ENCODE measurements at places on chromosomes 5 and 9.

DNA sequence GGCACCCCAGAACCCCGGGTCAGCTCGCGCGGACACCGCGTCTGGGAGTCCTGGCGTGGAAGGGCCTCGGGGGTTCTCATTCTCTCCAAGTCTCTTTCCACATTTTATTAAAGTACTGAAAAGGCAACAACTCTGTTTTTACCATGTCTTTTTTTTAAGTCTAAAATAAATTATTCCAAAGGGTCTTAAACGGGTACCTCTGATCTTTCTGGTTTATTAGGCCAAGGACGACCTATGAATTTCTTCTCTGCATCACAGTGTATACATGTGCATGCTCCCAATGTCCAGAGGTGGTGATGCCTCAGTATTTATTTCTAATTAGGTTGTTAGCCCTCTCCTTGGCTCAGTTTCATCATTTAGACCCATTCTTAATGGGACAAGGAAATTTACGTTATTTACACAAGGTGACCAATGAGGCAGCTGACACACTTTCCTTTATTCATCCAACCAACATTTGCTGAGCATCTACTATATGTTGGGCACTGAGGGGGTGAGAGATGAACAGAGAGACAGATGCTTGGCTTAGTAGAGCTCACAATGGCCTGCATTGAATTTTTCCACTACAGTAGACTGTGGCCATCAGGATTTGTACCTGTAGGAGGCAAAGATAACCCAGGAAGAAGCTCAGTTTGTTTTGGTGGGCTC, 7.6 kb upstream of the OTP start:
- DNase-seq = no peak

DNA sequence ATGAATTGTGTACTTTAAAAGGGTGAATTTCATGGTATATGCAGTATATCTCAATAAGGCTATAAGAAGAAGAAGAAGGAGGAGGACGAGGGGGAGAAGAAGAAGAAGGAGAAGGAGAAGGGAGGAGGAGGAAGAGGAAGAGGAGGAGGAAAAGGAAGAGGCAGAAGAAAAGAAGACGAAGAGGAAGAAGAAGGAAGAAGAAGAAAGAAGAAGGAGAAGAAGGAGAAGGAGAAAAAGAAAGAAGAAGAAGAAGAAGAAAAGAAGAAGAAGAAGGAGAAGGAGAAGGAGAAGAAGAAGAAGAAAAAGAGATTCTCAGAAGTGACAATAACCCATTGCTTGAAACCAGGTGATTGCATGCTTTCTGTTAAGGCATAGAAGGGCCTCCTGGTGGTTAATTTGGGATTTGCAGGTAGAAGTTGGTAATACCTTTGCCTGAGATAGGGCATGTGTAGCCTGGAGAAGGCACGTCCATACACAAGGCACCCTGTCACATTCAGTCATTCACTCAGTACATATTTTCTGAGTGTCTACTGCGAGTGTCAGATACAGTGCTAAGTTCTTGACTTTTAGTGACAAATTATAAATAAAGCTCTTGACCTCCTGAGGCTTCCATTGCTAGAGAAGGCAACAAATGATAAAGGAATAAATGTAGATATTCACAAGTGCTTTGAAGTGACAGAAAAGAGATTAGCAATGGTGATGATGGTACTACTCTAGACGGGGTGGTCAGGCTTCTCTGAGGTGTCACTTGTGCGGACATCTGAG, 231.3 kb downstream of the NPR3 start:
- DNase-seq = no peak

DNA sequence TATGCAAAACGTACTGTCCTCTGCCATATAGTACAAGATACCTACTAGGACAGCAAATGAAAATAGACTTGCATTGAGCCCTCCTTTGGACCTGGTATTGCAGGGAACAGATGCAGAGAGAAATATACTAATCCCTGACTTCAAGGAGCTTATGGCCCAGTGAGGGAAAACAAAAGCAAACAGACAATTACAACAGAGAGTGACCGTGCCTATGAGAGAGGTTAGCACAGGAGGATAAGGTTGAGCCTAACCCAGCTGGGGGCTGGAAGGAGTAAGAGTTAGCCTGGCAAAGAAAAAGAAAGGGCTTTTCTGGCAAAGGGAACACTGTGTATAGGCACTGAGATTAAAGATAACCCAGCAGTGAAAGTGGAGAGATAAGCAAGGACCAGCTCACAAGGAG, 5.5 kb downstream of the CDC26 start:
- no peak for DNase-seq

DNA sequence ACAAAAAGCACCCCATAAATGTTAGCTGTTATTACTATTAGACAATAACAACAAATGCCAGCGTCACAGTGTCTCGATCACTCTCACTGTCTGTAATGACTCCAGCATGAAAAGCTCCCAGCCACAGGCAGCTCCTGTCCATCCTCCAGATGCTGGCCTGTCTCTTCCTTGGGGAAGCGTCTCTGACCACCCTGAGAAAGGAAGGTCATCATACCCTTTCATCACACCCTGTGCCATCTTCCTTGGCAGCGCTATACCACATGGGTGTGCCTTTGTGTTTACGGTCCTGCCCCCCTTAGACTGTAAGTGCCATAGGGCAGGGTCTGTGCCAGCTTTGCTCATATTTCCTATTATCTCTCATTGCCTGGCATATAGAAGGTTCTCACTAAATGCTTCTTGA, 90.6 kb downstream of the PRRT1B start:
- DNase-seq = no peak

DNA sequence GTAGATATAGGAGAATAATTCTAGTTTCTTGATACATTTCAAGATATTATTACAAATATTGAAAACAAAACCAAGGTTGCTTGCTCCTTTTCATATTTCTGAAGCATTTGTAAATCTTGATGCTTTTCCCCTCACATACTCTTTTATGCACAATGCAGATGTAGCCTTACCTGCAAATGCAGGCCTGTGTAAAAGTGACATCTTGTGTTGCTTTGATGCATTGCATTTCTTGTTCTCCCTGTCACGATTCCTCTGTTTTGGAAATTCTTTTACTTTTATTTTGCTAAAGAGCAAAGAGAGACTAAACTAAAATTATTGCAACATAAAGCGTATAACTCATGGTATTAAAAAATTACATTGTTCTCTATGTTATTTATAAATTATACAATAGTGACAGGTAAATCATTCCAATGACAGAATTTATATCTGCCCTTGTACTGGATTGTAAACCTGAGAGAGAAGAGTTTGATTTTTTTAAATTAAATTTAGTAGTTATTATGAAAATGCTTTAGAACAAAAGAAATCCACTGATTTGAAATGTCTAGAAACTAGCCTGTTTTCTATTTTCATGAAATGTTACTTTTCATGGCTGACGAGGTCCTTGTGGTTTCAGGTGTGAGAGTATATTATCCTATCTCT, 970.0 kb downstream of the MAT2B start:
- no peak for DNase-seq

DNA sequence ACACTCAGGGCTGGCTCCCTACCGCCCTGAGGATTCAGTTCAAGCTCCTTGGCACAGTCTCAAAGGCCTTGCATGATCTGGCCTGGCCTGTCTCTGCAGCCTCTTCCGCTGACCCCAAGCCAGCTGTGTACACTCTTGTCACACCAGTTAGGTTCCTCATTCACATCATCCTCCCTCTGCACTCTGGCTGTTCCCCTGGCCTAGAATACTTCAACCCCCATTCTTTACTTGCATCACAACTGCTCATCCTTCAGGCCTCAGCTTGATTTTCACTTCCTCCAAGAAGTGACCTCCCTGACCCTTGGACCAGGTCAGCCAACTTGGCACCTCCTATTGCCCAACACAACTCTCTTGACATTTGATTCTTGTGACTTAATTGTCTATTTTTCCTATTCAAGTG, 18.9 kb upstream of the PFDN1 start:
- no peak for DNase-seq

- DNase-seq = no peak
Measured at GRCh38 chr9:27291292-27291691, 5.7 kb downstream of the EQTN start.

DNA sequence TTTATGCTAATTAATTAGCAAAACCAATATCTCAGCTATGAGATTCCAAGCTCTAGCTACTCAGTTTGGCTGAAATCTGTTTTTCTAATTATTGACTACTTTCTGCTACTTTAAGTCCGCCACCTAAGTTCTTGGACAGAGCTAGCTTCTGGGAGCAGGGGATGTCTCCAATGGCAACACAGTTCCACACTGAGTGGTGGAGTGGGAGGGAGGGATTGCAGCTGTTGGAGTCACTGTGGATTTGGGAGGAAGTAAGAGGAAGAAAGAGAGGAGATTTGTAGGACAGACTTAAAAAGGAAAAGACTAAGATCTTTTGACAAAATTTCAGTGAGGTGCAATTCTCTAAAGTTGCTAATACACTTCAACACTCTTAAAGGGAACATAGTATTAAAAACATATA, 450.8 kb downstream of the NFIB start:
- DNase-seq = no peak

GRCh38 chr5:132819468-132819867, 6.4 kb downstream of the SOWAHA start:
- no peak for DNase-seq

GRCh38 chr5:40220260-40220659, 459.5 kb upstream of the PTGER4 start:
- no peak for DNase-seq

DNA sequence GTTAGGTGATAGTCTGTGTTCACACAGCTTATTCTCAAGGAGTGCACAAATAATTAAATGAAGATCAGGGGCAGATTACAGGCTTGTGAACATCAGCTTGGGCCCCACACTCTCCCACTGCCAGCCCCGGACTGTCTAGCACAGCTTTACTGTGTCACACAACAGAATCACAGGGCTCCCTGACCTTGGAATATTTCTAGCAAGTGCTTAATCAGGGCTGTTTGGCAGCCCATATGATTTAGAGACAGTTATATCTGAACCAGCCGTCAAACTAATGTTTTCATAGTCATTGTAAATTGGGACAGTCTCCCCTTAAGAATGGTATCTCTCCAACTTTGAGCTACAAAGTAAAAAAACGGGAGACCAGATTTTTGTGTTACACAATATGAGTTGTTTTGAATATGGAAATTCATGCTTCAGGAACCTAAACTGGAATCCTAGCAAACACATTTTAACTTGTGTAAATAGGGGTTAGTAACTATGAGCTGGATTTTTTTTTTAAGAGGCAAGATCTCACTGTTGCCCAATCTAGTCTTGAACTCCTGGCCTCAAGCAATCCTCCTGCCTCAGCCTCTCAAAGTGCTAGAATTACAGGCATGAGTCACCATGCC, 517.6 kb downstream of the BNC2 start:
- DNase-seq = no peak

GRCh38 chr9:70525519-70525918, 111.1 kb upstream of the KLF9 start:
- DNase-seq = no peak

- no peak for DNase-seq
Measured at GRCh38 chr5:97090944-97091343, 51.5 kb downstream of the LIX1 start.

DNA sequence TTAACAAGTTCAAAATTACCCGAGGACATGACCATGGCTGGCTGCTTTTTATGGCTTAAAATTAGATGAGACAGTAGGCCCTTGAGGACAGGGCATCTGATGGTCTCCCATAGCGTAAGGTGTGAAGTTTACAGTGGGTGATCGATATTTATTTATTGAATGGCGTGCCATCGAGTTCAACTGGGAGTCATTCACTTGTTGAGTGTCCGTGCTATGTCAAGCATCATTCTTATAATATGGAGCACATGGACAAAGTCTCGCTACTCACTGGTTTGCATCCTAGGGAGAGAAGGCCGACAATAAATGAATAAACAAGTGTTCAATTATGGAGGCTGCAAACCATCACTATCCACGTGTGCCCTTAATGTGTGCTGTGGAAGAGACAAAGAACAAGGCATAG, 277.2 kb downstream of the ARHGEF28 start:
- DNase-seq = no peak

DNA sequence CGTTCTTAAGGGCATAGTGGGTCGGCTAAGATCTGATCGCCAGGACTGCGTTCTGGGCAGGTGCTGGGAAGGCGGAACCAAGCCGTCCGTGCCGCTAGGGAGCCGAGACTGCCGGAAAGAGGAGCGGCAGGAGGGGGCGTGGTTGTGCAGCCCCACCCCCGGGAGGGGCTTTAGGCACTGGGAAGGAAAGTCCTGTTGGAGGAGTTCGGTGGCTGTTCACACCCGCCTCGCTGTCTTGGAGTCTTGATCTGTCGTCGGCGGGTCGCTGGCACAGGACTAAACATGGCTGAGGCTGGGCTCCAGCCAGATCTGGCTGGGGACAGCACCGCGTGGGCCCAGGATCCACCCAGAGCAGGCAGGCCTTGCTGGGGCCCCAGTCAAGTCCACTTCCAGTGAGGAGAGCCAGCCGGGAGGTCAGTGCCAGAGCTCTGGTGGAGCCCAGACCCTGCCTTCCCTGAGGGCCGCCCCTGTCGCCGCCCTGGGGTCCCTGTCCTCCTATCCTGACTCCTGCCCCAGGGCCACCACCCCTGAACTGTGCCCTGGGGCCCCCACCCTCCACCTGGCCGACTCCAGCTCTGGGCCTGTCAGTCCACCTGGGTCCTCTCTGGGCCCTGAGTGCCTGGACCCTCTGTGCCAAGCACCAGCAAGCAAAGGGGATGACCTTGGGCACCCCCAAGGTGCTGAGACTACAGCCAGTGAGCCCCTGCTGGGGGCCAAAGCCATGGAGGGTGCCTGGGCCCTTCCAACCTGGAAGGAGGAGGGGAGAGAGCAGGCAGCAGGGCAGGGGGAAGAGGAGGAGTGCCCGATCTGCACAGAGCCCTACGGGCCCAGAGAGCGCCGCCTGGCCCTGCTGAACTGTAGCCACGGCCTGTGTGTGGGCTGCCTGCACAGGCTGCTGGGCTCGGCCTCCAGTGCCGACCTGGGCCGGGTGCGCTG, 4.5 kb downstream of the RNF208 start:
- DNase-seq = no peak

GRCh38 chr5:37886242-37886905, 46.5 kb upstream of the GDNF start:
- DNase-seq = no peak

DNA sequence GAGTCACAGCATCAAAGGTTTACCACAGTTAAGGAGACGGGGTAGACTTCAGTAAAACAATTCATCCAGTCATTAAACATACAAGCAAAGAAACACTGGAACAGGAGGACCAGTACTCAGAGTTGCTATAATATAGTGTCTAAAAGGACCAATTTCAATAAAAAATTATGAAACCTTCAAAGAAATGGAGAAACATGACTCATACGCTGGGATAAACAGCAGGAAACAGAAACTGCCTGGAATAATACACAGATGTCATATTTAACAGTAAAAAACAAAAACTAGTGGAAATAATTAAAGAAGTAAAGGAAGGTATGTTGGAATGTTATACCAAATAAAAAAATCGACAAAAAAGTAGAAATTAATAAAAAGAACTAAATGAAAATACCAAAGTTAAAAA, 1075.9 kb downstream of the NR2F1-AS1 start:
- DNase-seq = no peak

DNA sequence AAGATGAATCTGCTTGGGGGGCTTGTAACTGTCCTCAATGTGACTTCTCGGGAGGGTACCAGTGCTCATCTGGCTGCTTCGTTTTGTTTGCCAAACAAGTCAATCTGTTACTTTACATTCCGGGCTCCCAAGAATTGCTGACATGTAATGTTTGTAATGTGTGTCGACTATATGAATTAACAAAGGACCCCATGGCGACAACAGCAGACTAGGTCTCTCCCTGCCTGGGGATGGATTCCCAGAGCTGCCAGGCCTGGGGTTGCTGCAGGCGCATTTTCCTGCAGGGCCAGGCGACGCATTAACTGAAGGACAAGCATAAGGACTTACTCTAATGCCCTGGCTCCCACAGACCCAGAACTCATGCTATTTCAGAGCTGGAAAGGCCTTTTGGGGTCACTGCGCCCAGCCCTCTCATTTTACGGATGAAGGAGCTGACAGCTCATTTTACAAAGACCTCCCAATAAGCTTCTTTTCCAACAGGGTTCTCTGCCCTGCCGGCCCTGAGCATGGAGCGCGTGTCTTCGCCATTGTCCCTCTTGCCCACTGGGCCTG, 214.8 kb downstream of the TTLL11 start:
- no peak for DNase-seq

All from bone marrow (tissue), 2 donors.